ENCODE measurements at places on chromosomes 12 and 14.

GRCh38 chr14:60753264-60754119 lies 18.9 kb downstream of the MNAT1 start:
- DNase-seq: no peak

DNA sequence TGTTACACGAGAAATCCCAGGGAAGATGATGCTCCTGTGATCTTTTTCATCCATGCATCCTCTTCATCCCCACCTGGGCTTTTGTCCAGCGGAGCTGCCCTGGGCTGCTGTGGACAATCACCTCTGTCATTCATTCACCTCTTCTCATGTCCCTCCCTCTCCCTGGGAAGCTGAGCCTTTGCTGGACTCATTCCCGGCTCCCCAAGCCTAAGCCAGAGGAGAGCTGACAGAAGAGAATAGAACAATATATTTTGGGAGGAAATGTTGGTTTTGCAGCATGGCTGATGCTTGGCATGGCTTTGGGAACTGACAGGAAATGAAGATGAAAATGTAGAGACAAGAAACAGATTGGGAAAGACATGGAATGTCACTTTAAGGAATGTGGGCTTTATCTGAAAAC lies 177.4 kb downstream of the DICER1 start:
- DNase-seq: no peak

DNA sequence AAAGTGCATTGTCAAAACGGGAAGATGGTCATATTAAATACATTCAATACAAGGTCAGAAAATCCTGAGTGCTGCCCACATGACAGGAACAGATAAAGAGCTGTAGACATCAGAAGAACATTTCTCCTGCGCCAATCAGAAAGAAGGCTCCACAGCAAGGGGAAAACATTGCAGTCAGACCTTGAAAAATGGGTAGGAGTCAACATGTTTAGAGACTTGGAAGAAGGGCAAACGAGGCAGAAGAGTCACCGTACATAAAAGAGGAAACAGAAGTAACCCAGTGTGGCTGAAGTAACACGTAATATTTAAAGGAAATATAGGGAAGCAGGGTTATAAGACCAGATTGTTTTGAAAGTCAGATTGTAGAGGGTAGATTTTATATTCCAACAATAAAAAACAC lies 11.9 kb downstream of the SPPL3 start:
- DNase-seq: no peak

- peak; percentile 98 for DNase-seq
Measured at GRCh38 chr12:92078167-92079053, 67.2 kb downstream of the BTG1 start.

GRCh38 chr12:21330682-21331253 lies 3.9 kb downstream of the SLCO1A2 start:
- no peak for DNase-seq

DNA sequence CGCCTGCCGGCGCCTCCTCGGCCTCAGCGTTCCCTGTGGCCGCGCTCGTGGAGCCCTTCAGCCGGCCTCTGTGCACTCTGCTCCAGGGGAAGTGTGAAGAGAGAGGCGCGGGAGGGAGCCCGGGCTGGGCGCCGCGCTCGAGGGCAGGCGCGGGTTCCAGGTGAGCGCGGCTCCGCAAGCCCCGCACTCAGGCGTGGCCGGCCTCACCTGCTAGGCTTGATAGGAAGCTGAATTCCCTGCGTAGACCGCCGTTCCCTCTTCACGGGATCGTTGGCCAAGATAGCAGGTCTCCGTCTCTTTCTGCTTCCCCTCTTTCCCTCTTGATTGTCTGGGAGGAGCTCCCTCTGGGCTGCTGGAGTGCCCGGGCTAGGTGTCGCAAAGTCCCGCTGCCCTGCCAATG lies 89.7 kb downstream of the ASCL4 start:
- no peak for DNase-seq

DNA sequence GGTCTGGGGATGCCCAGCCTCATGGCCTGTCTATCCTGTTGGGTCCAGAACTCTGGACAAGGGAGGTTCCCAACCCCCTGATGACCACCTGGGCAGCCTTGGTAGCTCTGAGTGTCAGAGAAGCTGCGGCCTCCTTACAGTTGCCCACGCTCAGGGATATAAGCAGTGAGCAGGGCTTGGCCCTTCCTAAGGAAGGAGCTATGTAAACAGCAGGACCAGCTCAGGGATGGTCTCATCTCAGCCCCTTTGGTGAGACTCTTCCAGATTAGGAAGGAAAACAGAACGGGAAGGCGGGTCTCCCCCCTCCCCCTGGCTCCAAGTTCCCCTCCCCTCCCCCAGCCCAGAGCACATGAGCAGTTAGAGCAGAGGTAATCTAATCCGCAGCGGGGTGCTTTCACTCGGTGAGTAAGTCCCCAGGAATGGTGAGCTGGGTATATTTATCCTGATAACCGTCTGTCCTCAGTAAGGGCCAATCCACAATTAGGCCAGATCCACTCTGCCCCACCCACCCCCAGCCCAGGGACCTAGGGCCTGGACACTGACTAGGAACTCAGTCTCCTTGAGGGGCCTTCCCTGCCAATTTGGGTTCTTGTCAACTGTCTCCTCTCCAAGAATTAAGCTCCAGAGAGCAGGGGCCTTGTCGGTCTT lies 29.5 kb upstream of the RPLP0 start:
- DNase-seq: peak; percentile 97

DNA sequence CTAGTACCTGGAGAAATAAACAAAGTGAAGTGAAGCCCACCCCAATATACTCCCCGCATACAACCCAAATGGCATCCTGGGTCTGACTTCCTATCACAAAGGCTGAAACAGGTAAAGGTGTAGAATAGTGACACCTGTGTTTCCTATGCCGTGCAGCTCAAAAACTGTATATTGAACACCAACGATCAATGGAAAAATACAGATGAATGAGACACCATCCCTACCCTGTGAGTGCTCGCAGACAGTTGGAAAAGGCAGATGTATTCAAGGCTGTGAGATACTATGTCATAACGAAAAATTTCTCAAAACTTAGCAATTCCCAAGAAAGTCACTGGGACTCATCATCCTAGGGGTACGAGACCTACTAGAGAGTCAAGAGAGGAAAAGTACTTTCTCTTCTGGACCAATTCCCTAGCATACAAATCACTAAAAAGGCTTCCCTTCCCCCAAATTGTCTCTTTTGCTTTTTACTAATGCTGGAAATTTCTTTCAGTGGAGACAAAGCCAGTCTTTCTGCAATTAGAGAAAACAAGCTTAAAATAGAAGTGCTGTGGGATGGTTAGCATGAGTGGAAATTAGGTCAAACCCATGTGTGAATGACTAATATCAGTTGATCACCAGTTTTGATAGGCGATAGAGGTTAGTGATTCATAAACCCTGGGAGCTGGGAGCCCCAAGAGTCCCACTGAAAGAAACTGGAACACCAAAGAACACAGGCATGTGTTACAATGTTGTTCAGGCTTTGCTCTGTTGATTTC lies 249.7 kb downstream of the SPTSSA start:
- DNase-seq: no peak

DNA sequence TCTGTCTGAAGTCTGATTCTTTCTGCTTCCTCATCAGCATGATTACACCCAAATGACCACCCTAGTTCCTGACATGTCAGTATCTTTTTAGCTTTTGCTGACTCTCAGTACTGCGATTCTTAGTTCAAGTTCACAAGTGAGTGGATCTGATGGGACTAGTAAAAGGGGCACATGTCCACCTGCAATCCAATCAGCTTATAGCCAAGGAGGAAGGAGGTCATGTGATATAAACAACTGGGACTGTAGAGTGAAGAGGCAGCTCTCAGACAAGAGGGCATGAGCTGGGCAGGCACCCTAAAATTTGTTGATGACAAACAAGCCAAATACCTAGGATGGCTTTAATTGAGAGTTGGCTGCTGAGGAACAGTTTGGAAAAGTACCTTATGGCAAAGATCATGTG lies 68.1 kb upstream of the OTOGL start:
- DNase-seq: no peak

DNA sequence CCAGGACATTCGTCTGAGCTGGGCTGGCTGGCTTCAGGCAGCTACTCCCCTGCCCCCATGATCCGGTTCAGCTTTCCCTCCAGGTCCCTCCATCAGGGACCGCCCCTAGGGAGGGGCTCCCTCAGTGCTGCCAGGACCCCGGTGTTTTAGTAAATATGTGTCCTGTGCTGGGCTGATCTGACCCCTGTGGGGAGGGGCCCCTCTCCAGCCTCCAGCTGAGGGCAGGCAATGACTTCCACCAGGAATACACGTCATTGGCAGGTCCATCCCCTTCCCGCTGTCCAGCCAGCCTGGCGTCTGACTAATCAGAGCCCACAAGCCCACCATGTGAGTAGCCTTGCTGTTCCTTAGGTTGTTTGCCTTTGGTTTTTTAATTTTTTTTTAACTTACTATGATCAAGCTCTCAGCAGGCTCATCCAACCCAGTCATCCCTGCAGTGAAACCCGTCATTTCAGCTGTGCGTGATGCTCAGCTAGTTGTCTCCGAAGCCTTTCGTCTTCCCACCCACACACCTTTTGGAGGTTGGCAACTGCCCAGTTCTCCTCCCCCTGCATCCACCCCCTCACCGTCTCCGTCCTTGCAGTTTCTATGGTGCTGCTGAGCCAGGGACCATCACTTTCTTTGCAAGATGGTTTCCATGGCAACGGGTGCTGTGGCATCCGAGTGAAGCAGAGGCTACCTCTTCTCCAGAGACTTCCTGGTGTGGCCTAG lies 16.0 kb upstream of the SERPINA4 start:
- peak; percentile 48 for DNase-seq

GRCh38 chr12:101021911-101022388 lies 188.1 kb downstream of the SLC5A8 start:
- peak; percentile 3 for DNase-seq

- DNase-seq: no peak
Measured at GRCh38 chr12:127911291-127911690, 355.7 kb upstream of the TMEM132C start.

GRCh38 chr12:10740182-10740581 lies 17.1 kb upstream of the YBX3 start:
- DNase-seq: no peak

GRCh38 chr14:42200957-42201356 lies 594.3 kb downstream of the LRFN5 start:
- DNase-seq: no peak

DNA sequence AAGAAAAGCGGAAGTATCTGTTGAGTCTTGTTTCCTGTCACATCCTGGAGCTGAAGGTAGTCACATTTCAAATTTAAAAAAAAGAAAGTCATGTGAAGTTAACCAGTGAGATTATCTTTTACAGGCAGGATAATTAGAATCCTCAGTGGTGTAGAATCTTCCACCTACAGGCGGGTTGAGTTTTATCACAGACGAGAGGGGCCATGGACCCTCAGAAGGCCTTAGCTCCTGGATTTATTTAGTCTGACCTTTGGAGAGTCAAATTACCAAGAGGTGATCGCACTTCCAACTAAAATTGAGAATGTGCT lies 13.0 kb upstream of the GNG2 start:
- no peak for DNase-seq

DNA sequence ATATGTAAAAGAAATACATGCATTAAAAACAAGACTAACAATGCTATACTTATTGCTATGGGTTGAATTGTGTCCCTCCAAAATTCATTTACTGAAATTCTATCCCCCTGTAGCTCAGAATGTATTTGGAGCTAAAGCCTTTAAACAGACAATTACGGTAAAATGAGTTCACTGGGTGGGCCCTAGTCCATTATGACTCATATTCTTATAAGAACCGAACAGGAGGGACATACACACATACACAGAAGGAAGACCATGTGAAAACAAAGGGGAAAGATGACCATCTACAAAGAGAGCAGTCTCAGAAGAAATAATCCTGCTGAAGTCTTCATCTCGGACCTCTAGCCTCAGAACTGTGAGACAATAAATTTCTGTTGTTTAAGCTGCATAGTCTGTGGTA lies 77.1 kb upstream of the ANKS1B start:
- no peak for DNase-seq

DNA sequence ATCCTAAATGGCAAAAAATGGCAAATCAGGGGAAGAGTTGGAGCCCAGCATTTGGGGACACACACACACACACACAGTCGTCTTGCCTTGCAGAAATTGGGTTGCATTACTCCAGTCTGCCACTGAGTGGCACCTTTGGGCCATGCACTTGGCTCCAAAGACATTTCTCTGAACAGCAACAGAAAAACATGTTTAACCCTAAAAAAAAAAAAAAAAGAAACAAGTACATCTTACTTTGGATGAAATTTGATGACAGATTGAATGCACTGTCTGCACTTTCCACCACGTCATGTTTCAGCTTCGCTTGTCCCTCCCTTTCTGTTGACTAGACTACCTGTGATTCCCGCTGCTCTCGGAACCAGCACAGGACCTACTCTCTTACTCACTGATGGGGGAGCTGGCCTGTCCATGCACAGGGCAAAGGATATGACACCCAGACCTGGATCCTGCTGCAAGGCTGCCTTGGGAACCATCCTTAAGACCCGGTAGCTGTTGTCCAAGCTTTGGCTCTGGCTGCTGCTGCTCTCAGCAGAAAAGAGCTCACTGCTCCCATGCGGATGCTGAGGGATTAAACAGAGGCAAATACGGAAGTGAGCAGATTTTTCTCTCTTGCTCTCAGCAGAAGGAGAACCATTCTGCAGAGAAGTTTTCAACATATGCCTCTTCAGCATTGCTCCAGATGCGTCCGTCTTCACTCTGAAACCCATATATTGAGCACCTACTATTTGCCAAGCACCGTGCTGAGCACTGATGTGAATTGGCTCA lies 376.8 kb downstream of the DPF3 start:
- peak; percentile 81 for DNase-seq

DNA sequence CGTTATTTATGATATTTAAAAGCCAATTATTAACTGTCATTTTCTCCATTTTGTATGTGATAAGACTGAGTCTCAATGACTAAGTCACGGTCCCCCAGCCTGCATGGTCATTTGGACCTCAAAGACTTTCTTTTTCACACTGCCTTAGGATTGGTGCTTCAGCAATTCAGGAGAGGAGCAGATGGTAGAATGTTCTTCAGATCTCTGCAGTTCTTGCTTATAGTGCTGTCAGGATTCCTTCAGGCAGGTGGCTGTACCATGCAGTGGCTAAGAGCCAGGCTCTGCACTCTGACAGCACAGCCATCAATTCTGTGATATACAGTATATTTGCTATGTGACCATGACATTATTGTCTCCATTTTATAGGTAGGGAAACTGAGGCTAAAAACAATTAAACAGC lies 18.7 kb downstream of the SSPN start:
- no peak for DNase-seq

GRCh38 chr12:124125203-124125871 lies 152.3 kb downstream of the ZNF664 start:
- no peak for DNase-seq

- DNase-seq: no peak
Measured at GRCh38 chr12:104953323-104953722, 4.8 kb downstream of the SLC41A2 start.
